ENCODE measurements at places on chromosomes 1 and 21. TPM values are rescaled to one million over a fixed set of nuclear protein-coding genes. Genes with fewer than 3 reads are reported as not detected.
A peak's percentile ranks its signal among the peaks of the same experiment; 100 is the strongest.

DNA sequence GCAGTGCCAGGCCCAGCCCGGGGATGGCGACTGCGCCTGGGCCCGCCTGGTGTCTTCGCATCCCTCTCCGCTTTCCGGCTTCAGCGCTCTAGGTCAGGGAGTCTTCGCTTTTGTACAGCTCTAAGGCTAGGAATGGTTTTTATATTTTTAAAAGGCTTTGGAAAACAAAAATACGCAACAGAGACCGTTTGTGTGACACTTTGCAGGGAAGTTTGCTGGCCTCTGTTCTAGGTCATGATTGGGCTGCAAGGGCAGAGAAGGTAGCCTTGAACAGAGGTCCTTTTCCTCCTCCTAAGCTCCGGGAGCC is 719 bp downstream of the SOD1 start:
- peak; percentile 47 for DNase-seq

DNA sequence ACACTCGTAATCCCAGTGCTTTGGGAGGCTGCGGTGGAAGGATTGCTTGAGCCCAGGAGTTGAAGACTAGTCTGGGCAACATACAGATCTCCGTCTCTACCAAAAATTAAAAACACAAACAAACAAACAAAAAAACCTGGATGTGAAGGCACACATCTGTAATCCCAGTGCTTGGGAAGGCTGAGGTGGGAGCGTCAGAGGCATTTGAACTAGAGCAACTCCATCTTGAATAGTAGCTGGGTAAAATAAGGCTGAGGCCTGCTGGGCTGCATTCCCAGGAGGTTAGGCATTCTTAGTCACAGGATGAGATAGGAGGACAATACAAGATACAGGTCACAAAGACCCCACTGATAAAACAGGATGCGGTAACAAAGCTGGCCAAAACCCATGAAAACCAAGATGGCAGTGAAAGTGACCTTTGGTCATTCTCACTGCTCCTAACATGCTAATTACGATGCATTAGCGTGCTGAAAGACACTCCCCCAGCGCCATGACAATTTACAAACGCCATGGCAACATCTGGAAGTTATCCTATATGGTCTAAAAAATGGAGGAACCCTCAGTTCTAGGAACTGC is 33.2 kb upstream of the RD3 start:
- DNase-seq, result no peak

DNA sequence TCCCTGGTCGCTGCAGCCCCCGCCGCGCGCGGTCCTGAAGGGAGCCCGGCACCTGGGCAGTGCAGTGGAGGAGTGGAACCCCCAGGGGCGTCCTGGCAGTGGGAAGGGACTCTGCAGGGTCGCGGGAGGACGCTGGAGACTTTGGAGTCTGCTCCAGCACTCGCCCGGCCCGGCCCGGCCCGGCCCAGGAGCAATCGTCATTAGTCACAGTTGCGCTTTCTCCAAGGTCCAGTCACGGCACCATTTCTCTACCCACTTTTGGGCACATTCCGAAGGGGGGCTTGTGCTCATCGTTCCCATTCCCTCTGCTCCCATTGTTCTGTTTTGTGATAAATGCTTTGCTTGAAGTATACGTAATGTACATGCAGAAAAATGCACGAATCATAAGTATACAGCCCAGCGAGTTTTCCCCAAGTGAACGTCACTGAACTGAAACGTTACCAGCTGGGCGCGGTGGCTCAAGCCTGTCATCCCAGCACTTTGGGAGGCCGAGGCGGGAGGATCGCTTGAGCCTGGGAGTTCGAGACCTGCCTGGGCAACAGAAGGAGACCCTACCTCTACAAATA is 999 bp downstream of the THAP3 start:
- peak; percentile 19 for DNase-seq

The SPRR1A gene
- not detected for total RNA-seq

The TFAP2E gene
- total RNA-seq, result not detected

The KRTAP12-2 gene
- total RNA-seq, result not detected

The MFAP2 gene
- not detected for total RNA-seq

The OR10J1 gene
- total RNA-seq, result not detected

DNA sequence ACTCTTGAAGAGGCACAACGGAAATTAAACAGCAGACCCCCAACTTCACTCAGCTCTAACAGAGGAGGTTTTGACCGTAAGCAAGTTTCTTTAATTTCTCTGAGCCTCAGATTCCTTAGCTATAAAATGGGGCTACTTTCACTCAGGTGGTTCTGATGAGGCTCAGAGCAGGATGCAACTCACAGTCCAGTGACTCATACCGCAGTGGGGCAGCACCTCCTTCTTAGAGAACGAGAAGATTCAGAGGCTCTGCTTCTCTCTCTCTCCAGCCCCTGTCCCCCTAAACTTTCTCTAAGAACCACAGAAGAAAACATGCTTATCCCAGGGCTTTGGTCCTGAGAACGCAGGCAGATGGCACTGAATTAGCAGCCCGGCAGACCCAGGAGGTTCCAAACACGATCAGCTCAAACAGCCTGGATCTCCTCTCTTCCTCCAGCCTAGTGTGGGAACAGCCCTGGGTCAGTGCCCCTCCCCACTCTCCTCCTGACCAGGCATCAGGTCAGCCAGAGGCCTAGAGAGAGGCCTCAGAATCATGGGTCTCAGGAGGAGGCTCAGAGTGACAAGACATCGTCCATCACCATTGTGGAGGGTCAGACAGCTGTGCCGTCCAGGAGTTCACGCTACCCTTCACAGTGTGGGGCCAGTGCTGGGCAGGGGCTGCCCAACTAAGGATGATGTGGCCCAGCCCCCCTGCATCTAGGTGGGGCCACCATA is 433.0 kb downstream of the PTPRU start:
- no peak for DNase-seq

DNA sequence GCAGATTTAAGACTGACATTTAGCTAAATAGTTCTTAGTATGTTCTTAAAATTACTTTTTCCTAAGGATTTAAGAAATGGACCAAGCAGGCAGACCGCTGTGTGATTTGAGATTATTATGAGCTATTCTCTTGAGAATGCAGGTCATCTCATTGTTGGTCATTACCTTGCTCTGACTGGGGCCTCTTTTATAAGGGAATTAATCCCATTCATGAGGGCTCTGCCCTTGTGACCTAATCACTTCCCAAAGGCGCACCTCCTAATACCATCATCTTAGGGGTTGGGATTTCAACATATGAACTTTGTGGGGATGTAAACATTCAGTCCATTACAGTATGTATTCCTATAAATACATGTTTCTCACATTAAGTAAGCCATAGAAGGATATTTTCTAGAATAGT is 24.2 kb downstream of the OSBPL9 start:
- no peak for DNase-seq

The ADORA3 gene
- total RNA-seq, result not detected

GRCh38 chr1:182917378-182917777 is 35.6 kb downstream of the SHCBP1L start:
- peak; percentile 28 for DNase-seq

The SLC22A15 gene
- total RNA-seq, result 0.62 TPM

DNA sequence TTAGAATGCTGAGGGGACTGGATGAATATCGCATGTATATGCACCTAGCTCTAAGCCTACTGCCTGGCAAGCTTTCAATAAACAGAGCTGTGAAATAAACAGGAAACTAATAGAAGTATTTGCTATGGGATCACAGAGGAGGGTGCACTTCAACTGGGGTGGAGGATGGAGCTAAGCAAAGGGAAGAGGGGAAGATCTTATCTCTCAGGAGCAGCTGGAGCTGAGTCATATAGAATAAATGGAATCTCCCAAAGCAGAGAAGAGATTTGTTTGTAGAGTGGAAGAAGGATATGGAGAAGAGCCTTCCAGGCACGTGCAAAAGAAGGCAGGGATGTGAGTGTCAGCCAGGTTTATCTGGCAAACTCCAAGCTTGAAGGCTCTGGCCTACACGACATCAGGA is 17.0 kb upstream of the KCNA10 start:
- DNase-seq, result peak; percentile 16

- no peak for DNase-seq
Observed at GRCh38 chr1:90731382-90732050, 14.4 kb upstream of the BARHL2 start.

The KIF21B gene
- 1.2 TPM for total RNA-seq

DNA sequence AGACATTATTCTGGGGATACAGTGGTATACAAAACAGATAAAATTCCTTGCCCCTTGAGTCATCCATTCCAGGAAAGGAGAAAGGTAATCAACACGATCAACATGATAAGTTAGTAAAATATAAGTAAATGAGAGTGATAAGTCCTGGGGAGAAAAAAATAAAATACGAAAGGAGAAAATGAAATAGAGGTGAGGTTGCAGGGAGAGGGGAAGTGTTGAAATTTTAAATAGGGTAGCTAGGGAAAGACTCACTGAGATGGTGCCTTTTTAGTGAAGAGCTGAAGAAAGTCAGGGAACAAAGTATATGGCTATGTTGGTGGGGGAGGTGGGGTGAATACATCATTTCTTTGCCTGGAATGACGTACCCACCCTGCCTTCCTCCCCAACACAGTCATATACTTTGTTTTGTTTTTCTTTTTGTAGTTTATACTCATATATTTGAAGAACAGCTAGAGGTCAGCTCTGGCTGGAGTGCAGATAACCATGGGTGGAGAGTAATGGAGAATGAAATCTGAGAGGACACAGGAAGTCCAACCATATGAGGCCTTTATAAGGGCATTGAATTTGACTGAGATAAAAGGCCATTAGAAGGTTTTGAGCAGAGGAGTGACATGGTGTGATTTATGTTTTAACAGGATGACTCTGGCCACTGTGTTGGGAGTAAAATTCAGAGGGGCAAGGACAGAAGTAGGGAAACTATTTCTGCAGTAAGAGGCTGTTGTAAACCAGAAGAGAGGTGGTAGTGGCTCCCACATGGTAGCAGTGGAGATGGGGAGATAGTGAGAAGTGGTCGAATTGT is 54.8 kb downstream of the OSBPL9 start:
- DNase-seq, result peak; percentile 86

- DNase-seq, result peak; percentile 25
Observed at GRCh38 chr21:46153247-46154154, 1.9 kb downstream of the FTCD start.

All from M059J (cell line).